ENCODE measurements at places on chromosomes 2 and 18. TPM values are rescaled to one million over a fixed set of nuclear protein-coding genes. Genes with fewer than 3 reads are reported as not detected.

GRCh38 chr18:45384137-45384961 lies 230.9 kb upstream of the SLC14A2 start:
- no peaks in the 10 kb centered on the region for H3K36me3 ChIP-seq
- H3K4me3 ChIP-seq = no peak overlapping the region
- H3K27ac ChIP-seq = no peak overlapping the region
- DNase-seq = no peak
- peaks cover 2% of the 10 kb centered on the region for H3K4me1 ChIP-seq

GRCh38 chr2:112548980-112549379 lies 6.7 kb downstream of the POLR1B start:
- H3K4me1 ChIP-seq = peaks cover 5% of the 10 kb centered on the region
- DNase-seq = no peak
- H3K4me3 ChIP-seq = no peak overlapping the region
- peaks cover 7% of the 10 kb centered on the region for H3K36me3 ChIP-seq
- no peaks in the 10 kb centered on the region for H3K27me3 ChIP-seq

- H3K4me1 ChIP-seq = peaks cover 18% of the 10 kb centered on the region
- DNase-seq = no peak
- H3K36me3 ChIP-seq = peaks cover 4% of the 10 kb centered on the region
- H3K27me3 ChIP-seq = no peaks in the 10 kb centered on the region
- no peak overlapping the region for H3K4me3 ChIP-seq
Measured at GRCh38 chr2:96520697-96521096, 15.5 kb upstream of the NEURL3 start.

- peak overlapping the region; percentile 76 for H3K27ac ChIP-seq
- H3K36me3 ChIP-seq = peaks cover 14% of the 10 kb centered on the region
- H3K4me3 ChIP-seq = no peak overlapping the region
- no peak for DNase-seq
- no peaks in the 10 kb centered on the region for H3K27me3 ChIP-seq
Measured at GRCh38 chr18:2680216-2680792, 24.8 kb downstream of the SMCHD1 start.

DNA sequence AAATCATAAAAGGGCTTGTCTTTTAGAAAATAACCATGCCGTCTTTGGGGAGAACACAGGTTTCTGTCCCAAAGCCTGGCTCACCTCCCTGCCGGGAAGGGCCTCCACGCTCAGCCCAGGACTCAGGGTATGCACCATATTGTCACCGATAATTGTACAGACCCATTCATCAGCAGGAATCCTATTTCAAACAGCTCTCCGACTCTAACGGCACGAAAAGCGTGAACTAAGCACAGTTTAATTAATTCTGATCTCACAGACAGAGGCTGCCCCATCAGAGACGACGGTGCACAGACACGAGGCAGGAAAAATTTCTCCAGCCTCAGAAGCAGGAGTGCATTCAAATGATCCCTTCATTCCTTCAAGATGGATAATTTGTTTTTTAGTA lies 276.2 kb downstream of the MYCN start:
- no peak for DNase-seq
- H3K27me3 ChIP-seq = no peaks in the 10 kb centered on the region
- no peaks in the 10 kb centered on the region for H3K4me1 ChIP-seq

DNA sequence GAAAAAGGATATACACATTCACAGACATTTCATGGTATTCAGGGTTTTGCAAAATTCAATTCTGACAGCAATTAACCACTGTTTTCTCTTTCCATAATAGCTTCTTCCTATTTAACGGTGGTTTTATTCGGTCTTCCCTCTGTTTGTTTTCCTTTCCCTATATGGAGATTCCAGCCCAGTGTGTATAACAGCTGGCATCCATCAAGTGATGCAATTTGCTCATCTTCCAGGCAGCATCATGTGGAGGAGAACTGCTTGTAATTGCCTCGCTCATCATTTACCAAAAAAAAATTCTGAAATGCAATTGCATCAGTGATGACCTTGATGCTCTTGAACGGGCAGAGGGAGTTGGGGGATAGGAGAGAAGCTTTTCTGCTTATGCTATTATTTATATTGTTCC lies 165.9 kb upstream of the PGAP1 start:
- no peak overlapping the region for H3K27ac ChIP-seq
- peaks cover 14% of the 10 kb centered on the region for H3K36me3 ChIP-seq
- no peak overlapping the region for H3K4me3 ChIP-seq
- no peak for DNase-seq
- H3K27me3 ChIP-seq = no peaks in the 10 kb centered on the region

DNA sequence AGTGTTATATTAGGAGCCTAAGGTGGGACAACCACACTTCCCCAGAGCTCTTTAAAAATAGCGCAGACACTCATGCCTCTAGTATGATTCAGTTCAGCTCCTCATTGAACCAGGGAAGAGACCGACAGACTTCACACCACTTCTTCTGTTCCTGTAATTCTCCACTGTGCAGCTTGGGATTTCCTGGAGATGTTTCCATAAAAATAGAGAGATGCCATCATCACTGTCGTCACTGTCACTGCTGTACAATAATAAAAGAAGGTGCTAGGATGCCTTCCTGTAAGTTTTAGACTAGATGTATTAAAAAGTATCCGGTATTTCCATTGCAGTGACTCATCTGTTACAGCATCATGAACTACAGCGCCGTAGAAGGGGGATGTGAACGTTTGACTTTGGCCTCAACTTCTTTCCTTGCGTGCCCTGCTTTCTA lies 110.9 kb downstream of the FAM210A start:
- DNase-seq = no peak
- peaks cover 60% of the 10 kb centered on the region for H3K4me1 ChIP-seq
- peak overlapping the region; percentile 94 for H3K4me3 ChIP-seq

GRCh38 chr2:100991404-100991773 lies 10.7 kb upstream of the RPL31 start:
- H3K27me3 ChIP-seq = no peaks in the 10 kb centered on the region
- H3K4me1 ChIP-seq = peaks cover 4% of the 10 kb centered on the region
- peaks cover 2% of the 10 kb centered on the region for H3K36me3 ChIP-seq
- no peak overlapping the region for H3K4me3 ChIP-seq
- no peak for DNase-seq

GRCh38 chr2:152134488-152135280 lies 35.8 kb upstream of the CACNB4 start:
- H3K4me1 ChIP-seq = peaks cover 5% of the 10 kb centered on the region
- H3K27me3 ChIP-seq = no peaks in the 10 kb centered on the region
- H3K36me3 ChIP-seq = peaks cover 5% of the 10 kb centered on the region
- H3K4me3 ChIP-seq = no peak overlapping the region
- DNase-seq = no peak

GRCh38 chr2:159953136-159953823 lies 109.1 kb downstream of the PLA2R1 start:
- H3K36me3 ChIP-seq = no peaks in the 10 kb centered on the region
- H3K27me3 ChIP-seq = peaks cover 38% of the 10 kb centered on the region
- H3K4me3 ChIP-seq = no peak overlapping the region
- DNase-seq = no peak
- no peak overlapping the region for H3K27ac ChIP-seq
- no peaks in the 10 kb centered on the region for H3K4me1 ChIP-seq

- no peak for DNase-seq
- no peak overlapping the region for H3K27ac ChIP-seq
- H3K4me1 ChIP-seq = peaks cover 11% of the 10 kb centered on the region
- no peaks in the 10 kb centered on the region for H3K27me3 ChIP-seq
Measured at GRCh38 chr2:62727259-62727867, 21.9 kb downstream of the EHBP1 start.

DNA sequence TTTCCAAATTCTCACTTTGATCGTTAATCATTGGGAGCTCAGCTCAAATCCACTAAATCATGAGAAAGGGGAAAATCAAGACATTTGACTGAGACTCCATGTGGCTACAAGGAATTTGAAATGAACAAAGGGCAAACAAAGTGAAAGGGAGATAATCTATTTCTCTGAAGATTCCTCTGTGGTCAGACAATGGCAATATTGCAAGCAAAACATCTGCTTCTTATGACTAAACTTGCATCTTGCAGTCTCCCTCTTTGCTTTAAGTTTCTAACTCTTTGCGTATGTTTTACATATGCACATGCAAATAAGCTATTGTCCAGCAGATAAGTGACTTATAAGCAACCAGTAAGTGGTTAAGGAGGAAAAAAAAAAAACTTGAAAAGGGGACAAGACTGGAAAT lies 299.1 kb upstream of the NXPH2 start:
- no peaks in the 10 kb centered on the region for H3K4me1 ChIP-seq
- no peaks in the 10 kb centered on the region for H3K27me3 ChIP-seq

GRCh38 chr2:68375582-68375981 lies 10.5 kb downstream of the PLEK start:
- no peaks in the 10 kb centered on the region for H3K27me3 ChIP-seq
- no peaks in the 10 kb centered on the region for H3K36me3 ChIP-seq
- no peak for DNase-seq

DNA sequence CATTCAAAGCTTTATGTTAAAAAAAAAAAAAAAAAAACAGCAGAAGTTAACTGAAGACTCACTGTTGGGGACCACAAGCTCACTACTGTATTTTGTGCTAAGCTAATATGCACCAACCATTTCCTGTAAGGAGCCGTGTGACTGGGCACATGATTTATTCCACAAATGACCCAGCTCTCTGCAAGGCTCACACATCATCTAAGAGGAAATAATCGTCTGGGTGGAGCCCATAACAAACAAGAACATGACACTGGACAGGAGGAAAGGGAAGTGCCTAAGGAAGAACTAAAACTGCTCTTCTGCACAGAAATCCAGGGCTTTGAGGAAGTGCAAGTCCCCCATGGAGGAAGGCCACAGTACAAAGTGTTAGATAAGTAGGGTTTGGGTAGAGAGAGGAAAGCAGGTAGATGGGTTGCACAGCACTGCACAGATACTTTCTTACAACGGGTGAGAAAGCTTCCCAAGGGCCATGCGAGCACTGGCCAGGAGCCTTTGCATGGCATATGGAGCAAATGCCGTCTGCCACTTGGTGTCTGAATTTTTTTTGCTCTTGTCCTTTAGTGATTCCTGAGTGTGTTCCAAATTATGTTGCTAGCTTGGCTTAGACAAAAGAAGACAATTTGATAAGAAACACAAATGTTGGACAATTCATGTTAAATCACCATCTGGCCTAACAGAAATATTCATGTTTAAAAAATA lies 24.4 kb downstream of the NFE2L2 start:
- peaks cover 5% of the 10 kb centered on the region for H3K36me3 ChIP-seq
- peaks cover 56% of the 10 kb centered on the region for H3K4me1 ChIP-seq
- no peaks in the 10 kb centered on the region for H3K27me3 ChIP-seq
- H3K27ac ChIP-seq = peak overlapping the region; percentile 94
- no peak for DNase-seq

DNA sequence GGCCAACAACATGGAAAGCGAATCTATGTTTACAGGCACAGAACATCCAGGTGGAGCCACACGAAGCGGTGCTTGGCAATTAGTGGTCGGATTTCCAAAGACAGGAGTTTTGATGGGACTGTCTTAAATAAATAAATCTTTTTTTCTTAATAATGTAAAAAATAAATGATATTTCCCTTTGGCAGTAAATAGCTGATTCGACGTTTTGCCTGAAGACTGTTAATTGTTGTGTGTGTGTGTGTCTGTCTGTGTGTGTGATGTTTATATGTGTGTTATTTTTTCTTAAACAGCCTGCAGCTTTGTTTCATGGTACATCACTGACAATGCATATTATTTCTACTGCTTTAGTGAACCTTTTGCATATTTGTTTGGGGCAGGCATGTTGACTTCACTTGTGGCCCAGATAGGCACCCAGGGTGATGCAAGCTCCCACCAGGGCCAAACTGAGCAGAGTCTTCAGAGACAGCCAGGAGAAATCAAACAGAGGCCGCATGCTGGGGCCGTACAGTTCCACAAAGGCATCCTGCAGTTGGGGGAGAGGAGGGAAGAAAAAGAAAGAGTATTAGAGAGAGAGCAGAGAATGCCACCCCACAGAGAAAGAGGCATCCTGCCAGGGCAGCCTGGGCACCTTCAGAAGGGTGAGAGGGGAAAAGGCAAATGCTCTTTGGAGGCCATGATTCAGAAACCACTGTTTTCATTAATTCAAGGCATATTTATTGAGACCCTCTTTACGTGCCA lies 191.2 kb downstream of the BCL2 start:
- H3K4me3 ChIP-seq = no peak overlapping the region
- peak overlapping the region; percentile 60 for H3K27ac ChIP-seq
- H3K36me3 ChIP-seq = peaks cover 4% of the 10 kb centered on the region
- peaks cover 19% of the 10 kb centered on the region for H3K4me1 ChIP-seq

- H3K4me1 ChIP-seq = no peaks in the 10 kb centered on the region
- H3K27ac ChIP-seq = no peak overlapping the region
- H3K4me3 ChIP-seq = no peak overlapping the region
- H3K36me3 ChIP-seq = peaks cover 2% of the 10 kb centered on the region
Measured at GRCh38 chr2:181411105-181411849, 45.9 kb upstream of the ITGA4 start.

GRCh38 chr2:47520825-47521665 lies 118.1 kb downstream of the MSH2 start:
- H3K27ac ChIP-seq = peak overlapping the region; percentile 54
- H3K4me3 ChIP-seq = peak overlapping the region; percentile 95
- peaks cover 7% of the 10 kb centered on the region for H3K4me1 ChIP-seq
- DNase-seq = peak; percentile 35

DNA sequence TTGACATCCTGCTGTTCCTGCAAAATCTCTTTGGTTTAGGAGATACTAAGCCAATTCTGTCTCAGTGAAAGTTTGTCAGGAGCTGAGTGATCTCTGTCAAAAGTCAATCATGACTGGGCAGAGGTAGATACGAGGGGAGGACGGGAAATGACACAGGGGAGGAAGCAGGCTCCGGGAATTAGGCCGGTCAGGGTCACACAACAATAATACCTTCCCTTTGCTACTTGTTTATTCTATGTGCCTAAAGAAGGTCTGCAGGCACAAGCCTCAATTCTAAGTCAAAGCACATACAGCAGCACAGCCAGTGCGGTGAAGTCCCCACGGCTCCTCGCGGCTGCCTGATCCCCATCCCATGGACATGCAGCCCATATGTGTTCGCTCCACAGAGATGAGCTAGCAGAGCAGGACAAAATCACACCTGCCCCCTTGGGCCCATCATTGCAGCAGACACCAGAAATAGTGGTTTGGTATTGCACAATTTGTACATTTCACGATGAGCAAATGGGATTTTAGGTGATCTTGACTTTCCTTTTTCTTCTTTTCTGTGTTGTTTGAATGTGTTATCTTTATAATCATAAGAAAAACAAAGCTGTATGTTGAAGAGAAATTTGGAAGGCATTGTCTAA lies 141.4 kb downstream of the VAPA start:
- H3K4me3 ChIP-seq = no peak overlapping the region
- peaks cover 24% of the 10 kb centered on the region for H3K27me3 ChIP-seq
- DNase-seq = no peak
- no peaks in the 10 kb centered on the region for H3K4me1 ChIP-seq
- H3K36me3 ChIP-seq = no peaks in the 10 kb centered on the region

- H3K27me3 ChIP-seq = peaks cover 4% of the 10 kb centered on the region
- H3K27ac ChIP-seq = no peak overlapping the region
- no peaks in the 10 kb centered on the region for H3K36me3 ChIP-seq
- no peak for DNase-seq
Measured at GRCh38 chr18:41751652-41752051, 203.4 kb upstream of the PIK3C3 start.

RNF125 gene
- total RNA-seq = 50.6 TPM

TNFAIP6 gene
- not detected for total RNA-seq

NEU2 gene
- total RNA-seq = not detected

SKA1 gene
- 0.39 TPM for total RNA-seq

C2orf74 gene
- 4.9 TPM for total RNA-seq

PSMA8 gene
- 0.42 TPM for total RNA-seq

POTEI gene
- not detected for total RNA-seq

UGT1A6 gene
- not detected for total RNA-seq

KATNAL2 gene
- total RNA-seq = 0.86 TPM

Data from T-helper 17 cell (primary cell).